Activated T-cell treated with anti-CD3 and anti-CD28 coated beads, Interleukin-2, amount 50 U/mL, for 48 hours (primary cell): ENCODE measurements at places on chromosomes 13 and 19.
A peak's percentile ranks its signal among the peaks of the same experiment; 100 is the strongest.

DNA sequence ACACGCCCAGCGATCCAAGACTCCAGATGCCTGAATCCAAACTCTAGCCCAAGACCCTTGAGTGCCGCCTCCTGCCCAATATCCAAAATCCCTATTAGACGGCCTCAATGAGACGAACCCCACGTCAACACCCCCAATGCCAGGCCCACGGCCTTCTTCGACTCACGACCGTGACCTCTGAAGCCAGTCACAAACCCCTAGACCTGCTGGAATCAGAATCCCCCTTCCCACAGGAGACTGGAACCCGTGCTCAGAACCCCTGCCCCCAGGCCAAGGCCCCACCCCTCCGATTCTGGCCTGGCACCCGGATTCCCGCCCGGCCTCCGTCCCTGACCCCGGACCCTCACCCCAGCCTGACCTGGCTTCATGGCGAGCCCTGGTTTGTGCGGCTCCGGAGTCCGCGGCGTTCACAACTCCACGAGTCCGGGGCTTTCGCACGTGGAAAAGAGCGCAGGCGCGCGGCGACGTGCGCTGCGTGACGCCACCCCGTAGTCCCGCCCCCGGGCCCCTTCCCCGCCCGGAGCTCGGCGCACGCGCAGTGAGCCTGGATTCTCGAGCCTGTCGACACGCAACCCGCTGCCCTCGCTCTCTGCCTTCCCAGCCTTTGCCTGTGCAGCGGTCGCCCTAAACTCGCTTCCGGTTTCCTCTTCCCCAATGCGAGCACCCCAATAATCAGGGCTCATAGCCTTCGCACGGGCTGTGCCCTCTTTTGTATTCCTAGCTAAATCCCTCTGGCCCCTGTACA lies at the start of gene FBL:
Gene FBL (minus strand): TSS at position 447 of the 745 bp plus-strand sequence. CDS start 79 bp downstream, at position 368.
- DNase-seq = peak; percentile 98

GRCh38 chr13:28058866-28059613 lies 41.3 kb downstream of the FLT3 start:
- peak; percentile 63 for DNase-seq

GRCh38 chr13:29749401-29750182 lies 100.8 kb downstream of the UBL3 start:
- no peak for DNase-seq

DNA sequence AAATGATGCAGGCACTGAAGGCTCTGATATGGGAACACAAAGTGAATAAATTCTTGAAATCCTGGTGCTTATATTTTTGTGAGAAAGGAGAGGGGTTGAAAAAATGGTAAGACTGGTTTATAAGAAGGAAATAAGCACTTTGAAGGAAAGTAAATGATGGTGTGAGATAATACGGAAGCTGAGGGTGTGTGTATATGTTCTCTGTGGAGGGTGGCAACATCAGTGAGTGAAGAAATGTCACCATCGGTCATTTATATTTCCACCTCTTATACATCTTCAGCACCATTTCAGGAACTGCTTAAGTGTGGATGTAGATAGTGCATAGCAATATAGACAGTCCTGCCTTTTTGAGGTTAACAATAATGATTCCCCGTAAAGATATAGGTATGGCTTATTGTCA lies 17.5 kb downstream of the ZNF136 start:
- no peak for DNase-seq

- DNase-seq = no peak
Measured at GRCh38 chr19:31387717-31388301, 38.6 kb upstream of the TSHZ3 start.

DNA sequence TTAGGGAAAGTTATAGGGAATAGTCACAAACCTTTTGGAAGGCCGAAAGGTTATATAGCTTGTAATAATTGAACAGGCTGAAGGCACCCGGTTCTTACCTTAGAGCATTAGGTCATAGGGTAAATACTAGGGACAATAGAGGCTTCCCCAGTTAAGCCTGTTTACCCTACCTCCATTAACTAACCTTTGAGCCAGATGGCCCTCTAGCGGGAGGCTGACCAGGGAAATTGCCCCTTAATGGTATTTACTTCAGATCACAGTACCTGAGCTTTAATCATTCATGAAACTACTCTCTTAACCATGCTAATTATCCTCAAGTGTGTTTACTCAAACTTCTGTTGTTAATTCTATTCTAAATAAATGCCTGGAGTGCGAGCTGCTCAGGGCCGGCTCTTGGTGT lies 20.4 kb upstream of the ZNF83 start:
- no peak for DNase-seq

DNA sequence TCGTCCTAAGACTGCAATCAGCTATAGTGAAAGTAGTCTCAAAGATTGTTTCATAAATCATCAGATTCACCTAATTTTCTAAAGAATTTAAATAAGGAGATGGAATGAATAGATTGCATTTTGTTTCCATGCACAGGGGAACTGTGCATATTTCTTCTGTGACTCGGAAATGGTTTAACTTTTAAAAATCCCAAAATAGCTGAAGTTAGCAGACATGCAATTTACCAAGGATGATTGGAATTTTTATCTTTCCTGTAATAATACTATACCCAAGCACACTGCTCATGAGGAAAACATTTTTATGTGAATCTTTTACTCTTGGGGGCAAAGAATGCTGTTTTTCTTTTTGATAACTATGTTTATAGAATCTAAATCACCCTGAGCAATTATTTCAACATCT lies 15.0 kb upstream of the LMO7 start:
- no peak for DNase-seq

GRCh38 chr19:55386493-55386971 lies 800 bp downstream of the RPL28 start:
- peak; percentile 60 for DNase-seq

DNA sequence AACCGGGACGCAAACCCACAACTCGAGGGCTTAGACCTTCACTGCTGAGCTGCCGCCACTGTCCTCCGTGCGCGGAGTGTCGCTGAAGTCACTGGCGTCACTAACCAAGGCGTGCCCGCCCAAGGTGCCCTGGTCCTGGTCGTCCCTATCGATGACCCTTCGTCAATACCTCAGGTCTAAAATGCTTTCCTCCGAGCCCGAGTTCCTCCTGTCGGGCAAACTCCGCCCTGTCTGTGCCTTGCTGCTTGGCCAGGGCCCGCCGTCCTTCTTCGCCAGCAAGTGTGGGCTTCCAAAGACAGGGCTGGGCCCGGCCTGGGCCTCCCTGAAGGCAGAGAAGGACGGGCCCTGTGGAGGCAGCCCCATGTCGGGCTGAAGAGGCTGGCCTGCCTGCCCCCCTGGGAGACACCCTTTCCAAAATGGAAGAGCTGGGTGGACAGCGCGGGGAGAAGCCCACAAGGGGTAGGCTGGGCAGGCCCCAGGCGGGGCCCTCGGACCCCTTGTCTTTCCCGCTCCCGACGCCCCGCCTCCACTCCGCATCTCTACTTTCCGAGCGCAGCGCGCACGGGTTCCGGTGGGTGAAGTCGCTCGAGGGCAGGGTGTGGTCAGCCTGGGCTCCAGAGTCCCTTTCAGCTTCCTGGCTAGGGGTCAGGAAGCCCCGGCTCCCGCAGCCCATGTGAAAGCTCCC lies 13.4 kb downstream of the RB1 start:
- no peak for DNase-seq

DNA sequence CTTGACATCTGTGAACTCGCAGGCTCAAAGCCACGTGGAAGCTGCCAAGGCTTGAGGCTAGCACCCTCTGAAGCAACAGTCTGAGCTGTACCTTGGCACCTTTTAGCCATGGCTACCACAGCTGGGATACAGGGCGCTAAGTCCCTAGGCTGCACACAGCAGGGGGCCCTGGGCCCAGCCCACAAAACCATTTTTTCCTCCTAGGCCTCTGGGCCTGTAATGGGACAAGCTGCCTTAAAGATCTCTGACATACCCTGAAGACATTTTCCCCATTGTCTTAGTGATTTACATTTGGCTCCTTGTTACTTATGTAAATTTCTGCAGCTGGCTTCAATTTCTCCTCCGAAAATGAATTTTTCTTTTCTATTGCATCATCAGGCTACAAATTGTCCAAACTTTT lies 455.9 kb downstream of the TDRD3 start:
- no peak for DNase-seq

GRCh38 chr13:42356184-42356575 lies 84.2 kb downstream of the AKAP11 start:
- peak; percentile 65 for DNase-seq

GRCh38 chr13:112940236-112940635 lies 28.8 kb upstream of the MCF2L start:
- DNase-seq = no peak

GRCh38 chr19:42198676-42199439 lies 18.6 kb downstream of the DEDD2 start:
- DNase-seq = peak; percentile 67

DNA sequence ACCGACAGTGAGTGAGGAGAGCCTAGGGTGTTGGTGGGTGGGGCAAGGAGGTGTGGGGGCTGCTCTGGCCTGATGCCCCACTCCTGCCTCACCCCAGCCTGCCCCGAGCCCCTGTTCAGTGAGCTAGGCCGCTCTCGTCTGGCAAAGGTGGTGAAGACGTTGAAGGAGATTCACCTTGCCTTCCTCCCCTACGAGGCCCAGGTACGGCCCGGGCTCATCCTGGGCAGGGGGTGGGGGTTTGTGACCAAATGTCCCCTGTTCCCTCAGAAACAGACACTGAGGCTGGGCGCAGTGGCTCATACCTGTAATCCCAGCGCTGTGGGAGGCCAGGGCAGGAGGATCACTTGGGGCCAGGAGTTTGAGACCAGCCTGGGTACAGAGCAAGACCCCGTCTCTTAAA lies 3.9 kb downstream of the STXBP2 start:
- no peak for DNase-seq

- DNase-seq = no peak
Measured at GRCh38 chr13:109859898-109860297, 73.5 kb upstream of the IRS2 start.

GRCh38 chr13:82962397-82962796 lies 919.9 kb downstream of the SLITRK1 start:
- no peak for DNase-seq

DNA sequence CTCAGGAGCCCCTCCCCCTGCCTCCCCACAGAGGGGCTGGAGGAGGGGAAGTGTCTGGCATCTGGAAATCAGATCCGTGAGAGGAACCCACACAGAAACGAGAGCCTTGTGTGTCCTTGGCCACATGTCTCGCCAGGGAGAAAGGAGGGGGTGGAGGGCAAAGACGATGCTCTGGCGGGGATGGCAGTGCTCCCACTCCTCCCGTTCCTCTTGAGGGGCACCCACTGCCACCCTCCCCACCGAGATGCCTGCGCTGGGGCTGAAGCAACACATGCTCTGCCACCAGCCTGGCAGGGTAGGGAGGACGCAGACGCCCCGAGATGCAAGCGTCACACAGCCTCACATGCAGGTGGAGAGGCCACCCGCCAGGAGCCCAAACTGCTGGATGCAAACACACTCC lies 2.8 kb downstream of the ADGRL1 start:
- DNase-seq = no peak

DNA sequence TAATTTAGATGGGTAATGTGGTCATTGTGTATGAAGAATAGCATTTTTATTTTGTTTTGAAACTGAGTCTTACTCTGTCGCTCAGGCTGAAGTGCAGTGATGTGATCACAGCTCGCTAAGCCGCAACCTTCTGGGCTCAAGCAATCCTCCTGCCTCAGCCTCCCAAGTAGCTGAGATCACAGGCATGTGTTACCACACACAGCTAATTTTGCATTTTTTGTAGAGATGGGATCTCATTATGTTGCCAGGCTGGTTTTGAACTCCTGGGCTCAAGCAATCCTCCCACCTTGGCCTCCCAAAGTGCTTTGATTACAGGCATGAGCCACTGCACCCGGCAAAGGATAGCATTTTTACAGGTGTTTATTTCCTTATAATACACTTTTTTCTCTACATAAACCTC lies 36.6 kb downstream of the SERTM1 start:
- no peak for DNase-seq

- DNase-seq = no peak
Measured at GRCh38 chr13:99075268-99076191, 97.7 kb upstream of the DOCK9 start.

- no peak for DNase-seq
Measured at GRCh38 chr13:76522083-76522755, 364.0 kb downstream of the KCTD12 start.

DNA sequence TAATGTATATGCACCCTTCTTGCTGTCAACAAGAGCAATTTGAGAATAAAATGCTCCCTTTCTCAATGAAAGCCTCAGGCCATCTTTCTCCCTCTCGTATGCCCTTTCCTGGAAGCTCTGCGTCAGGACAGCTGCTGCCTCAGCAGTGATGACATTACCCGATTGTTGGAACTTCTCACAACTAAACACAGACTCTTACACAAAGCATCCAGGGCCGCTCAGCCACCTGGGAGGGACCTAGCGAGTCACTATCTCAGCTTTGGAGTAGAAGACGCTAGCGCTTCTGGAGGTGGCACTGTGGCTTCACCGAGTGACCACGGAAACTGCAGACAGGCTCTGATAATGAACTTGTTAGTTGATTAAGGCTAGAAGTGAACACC lies 153.2 kb upstream of the SOX1 start:
- DNase-seq = no peak
